ENCODE measurements at places on chromosomes 7 and 10. TPM values are rescaled to one million over a fixed set of nuclear protein-coding genes. Genes with fewer than 3 reads are reported as not detected.

ACHE gene
- not detected for total RNA-seq

UBE3C gene
- 75.3 TPM for total RNA-seq

CPA2 gene
- total RNA-seq = not detected

SYT15B gene
- total RNA-seq = not detected

TAS2R3 gene
- total RNA-seq = not detected

NAMPT gene
- 193 TPM for total RNA-seq

SRGN gene
- total RNA-seq = 756 TPM

CC2D2B gene
- not detected for total RNA-seq

MACC1 gene
- total RNA-seq = not detected

KIF5B gene
- 120 TPM for total RNA-seq

PNLIPRP3 gene
- total RNA-seq = not detected

TBL2 gene
- 110 TPM for total RNA-seq
